ENCODE measurements at places on chromosomes 5 and 9. TPM values are rescaled to one million over a fixed set of nuclear protein-coding genes. Genes with fewer than 3 reads are reported as not detected.

ZNG1C gene
- 56.6 TPM for total RNA-seq

PCDHGA3 gene
- not detected for total RNA-seq

DMRT2 gene
- not detected for total RNA-seq

FBXL17 gene
- total RNA-seq: 7.0 TPM

SPINK13 gene
- not detected for total RNA-seq

PCDHGA4 gene
- not detected for total RNA-seq

RNF183 gene
- total RNA-seq: not detected

PCDHB11 gene
- not detected for total RNA-seq

PCDHB6 gene
- not detected for total RNA-seq

STKLD1 gene
- not detected for total RNA-seq

DNA sequence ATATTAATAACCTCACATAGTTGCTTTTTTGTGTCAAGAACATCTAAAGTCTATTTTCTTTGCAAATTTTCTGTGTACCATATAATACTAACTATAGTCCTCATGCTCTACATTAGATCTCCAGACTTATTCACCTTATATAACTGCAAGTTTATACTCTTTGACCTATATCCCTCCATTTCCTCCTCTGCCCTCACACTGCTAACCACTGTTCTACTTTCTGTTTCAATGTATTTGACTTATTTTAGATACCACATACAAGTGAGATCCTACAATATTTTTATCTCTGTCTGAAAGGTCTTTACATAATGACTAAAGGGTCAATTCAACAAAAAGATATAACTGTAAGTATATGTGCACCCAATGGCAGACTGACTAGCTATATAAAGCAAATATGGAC, 789.7 kb upstream of the ZNF608 start:
- DNase-seq: no peak

- DNase-seq: peak; percentile 34
Measured at GRCh38 chr9:136399176-136400037, 563 bp downstream of the SNAPC4 start.

- DNase-seq: no peak
Measured at GRCh38 chr9:14310311-14310710, 3.6 kb downstream of the NFIB start.

DNA sequence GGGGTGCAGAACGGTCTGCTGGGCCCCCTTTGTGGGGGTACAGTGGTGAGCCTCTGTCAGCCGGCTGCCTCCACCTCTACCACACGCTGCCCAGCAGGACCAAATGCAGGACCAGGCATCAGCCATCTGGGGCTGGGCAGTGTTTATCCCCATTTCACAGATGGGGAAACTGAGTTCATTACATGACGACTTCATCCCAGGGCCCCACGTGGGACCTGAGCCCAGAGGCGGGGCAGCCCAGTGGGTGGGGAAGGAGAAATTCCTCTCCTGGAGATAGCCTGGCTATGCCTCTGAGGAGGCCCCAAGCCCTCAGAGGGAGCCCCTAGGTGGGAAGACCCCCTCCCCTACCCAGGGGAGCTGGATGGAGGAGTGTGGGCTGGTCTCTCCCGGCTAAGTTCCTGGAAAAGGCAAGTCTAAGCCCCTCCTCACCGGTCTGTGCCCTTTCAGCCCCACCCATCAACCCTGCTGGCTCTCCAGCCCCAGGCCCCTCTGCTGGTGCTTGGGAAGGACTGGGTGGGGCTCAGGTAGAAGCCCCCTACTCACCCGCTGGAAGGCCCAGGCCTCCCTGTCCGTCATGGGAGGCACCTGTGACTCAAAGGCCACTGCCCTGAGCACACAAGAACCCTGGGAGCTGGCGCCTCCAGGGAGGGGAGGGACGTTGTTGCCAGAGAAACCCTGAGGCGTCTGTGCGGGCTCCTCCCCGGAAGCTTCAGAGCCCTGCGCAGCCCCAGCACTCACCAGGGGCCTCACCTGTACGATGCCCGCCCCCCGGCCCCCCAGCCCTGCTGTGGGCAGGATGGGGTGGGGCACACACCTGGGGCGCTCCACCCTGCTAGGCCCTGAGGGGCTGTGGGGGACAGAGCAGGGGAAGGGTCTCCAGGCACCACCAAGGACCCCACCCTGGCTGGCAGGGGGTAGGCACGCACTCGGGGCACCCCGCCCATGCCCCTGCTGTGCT, 7.4 kb upstream of the CCDC187 start:
- no peak for DNase-seq

GRCh38 chr5:10896016-10896415, 135.0 kb upstream of the DAP start:
- DNase-seq: no peak

DNA sequence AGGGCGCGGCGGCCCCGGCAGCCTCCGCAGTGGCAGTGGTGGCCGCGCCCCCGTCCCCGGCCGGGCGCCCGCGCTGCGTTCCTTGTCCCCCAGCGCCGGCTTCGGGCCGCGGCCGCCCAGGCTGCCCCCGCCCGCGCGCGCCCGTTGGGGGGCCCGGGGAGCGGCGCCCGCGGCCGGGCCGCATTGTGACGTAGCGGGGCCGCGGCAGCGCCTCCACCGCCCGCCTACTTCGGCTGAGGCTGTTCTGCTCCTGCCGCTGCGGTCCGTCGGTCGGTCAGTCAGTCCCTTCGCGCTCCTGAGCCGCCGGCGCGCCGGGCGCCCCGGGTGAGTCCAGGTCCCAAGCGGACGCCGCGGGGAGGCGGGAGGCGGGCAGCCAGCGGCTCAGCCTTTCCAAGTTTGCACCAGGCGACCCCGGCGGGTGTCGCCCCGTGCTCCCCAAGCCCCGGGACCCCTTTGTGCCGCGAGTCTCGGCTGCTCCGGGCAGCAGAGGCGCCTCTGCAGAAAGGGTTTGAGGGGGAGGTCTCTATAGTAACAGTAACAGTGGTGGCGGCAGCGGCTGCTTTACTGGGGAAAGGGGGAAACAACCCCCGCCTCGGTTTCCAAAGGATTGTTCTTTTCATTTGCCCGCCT, at the start of gene SNCAIP:
SNCAIP (plus strand) TSS at position 277 of the 630 bp plus-strand sequence. CDS start 78,898 bp downstream, outside the sequence.
- DNase-seq: peak; percentile 4

- no peak for DNase-seq
Measured at GRCh38 chr5:65262649-65263059, 219.1 kb downstream of the ADAMTS6 start.

DNA sequence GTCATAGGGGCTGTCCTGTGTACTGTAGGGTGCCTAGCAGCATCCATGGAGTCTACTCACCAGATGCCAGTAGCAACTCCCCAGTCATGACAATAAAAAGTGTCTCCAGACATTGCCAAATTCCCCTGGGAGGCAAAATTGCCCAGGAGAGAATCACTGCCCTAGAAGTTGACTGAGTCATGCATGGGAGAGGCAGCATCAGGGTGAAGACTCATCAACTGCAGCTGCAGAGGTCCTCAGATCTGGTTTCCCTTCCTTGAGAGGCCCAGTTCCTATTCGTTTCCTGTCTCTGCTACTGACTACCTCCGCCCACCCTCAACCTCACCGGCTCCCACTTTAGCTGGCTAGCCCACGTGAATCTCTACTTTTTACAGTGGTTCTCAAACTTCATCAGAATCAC, 88.6 kb upstream of the AGXT2 start:
- DNase-seq: peak; percentile 10

GRCh38 chr5:73442996-73443627, 5.5 kb downstream of the FOXD1 start:
- no peak for DNase-seq

DNA sequence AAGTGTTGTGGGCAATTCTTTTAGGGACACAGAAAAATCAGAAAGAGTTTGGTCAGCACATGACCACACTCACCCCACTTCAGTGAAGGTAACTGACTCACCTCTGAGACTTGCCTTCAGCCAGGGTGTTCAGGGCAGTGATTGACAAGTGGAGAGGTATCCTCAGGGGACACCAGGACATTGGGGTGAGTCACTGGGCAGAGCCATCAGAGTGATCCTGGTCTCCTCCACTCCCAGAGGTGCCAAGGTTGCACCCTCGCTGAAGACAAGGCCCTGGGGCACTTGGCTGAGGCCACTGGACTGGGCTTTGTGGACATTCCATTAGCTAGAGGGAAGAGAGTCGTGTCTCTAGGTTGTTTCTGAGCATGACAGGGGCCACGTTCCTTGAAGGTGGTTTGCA, 113.4 kb downstream of the GADD45G start:
- DNase-seq: no peak

DNA sequence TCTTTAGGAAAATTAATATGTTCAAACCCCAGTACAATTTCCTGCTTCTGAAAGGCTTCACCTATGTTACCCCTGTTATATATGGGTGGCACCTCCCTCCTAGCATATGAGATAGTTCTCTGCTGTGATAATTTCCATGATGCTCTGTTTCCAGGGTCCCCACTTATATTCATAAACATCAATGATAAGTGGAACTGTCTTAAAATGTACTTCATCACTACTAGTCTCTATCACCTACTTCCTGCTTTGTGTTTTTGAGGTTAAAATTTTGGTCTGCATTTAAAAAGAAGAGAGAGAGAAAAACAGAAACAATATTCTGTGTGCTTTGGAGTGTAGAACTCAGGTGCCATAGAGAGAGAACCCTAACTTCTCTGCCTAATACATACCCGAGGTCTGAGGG, 234.7 kb downstream of the HTR1A start:
- DNase-seq: no peak

GRCh38 chr5:133147815-133148567, 96.2 kb downstream of the HSPA4 start:
- no peak for DNase-seq

- DNase-seq: no peak
Measured at GRCh38 chr5:56432321-56432720, 199.2 kb upstream of the ANKRD55 start.

DNA sequence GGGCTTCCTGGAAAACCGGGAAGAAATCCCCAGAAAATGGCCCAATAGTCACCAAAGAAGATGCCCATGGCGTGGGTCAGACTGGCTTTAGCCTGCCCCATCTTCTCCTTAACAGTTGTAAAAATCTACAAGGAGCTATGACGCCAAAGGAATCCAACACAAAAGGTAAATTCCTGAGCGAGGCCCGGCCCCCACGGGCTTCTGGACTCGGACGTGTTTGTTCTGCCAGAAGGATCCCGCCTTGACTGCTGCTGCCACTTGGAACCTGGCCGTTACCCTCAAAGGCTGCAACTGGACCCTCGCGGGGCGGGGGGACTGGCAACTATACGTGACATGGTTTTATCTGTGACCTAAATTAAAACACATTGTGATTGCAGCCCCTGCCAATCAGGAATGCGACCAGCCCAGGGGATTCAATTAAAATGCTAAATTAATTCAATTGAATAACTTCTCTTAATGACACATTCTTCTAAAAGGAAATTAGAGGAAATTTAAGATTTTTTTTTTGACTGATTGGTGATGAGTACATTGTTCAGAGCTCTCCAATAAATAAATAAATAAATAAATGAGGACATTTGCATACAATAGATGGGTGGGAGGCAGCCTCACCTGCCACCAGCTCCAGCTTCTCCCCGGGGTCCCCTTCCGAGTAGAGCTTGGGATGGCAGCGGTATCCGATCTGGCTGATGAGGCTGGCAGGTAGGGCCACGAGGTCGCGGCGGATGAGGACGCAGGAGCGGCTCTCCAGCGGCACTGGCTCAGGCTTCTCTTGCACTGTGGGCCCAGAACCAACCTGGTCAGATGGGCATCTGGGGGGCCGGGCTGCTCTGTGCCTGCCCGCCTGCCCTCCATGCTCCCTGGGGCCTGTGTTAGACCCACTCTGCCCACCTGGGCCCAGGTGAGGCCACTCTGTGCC, 54.7 kb upstream of the UBAC1 start:
- DNase-seq: no peak

DNA sequence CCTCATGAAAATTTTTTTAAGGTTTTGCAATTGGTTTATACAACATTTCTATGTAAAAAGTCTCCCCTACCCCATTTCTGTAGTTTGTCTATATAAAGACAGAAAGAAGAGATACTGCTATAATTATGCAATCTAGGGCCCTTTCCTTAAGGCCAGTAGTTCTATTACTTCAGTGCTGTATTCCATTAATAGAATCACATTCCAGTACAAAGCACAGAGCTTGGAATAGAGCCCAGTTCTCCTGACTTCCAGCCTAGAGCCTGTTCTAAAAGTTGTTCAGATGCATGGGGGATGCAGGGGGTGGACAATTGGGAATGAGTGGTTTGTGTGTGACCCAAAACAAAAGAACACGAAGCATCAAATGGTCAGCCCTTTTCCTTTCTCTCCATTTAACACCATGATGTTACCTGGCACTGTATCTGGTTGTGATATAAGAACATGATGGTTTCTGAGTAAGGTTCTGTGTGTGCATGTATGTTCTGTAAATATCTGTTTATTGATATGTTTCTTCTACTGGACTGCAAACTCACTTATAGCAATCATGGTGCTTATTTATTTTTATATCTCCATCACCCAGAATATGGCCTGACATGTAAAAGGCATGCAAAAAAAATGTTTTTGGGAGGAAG, 8.2 kb upstream of the GRAMD2B start:
- DNase-seq: no peak

DNA sequence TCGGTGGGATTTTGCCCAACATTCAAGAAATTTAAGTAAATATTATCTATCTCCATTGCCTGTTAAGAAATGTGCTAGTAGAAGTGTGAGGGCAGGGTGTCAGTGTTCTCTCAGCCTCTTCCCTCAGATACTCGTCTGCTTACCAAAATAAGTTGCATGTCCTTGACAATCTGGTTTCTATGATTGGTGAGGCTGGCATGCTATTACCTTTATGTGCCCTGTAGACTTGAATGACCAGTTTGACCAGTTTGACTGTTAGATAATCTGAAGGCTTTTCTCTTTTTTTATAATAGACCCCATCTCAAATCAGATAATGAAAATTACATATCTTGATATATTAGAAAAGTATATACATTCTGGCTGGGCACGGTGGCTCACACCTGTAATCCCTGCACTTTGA, 348 bp downstream of the CATSPER3 start:
- DNase-seq: no peak

- no peak for DNase-seq
Measured at GRCh38 chr9:80156756-80157472, 585.1 kb downstream of the TLE4 start.

DNA sequence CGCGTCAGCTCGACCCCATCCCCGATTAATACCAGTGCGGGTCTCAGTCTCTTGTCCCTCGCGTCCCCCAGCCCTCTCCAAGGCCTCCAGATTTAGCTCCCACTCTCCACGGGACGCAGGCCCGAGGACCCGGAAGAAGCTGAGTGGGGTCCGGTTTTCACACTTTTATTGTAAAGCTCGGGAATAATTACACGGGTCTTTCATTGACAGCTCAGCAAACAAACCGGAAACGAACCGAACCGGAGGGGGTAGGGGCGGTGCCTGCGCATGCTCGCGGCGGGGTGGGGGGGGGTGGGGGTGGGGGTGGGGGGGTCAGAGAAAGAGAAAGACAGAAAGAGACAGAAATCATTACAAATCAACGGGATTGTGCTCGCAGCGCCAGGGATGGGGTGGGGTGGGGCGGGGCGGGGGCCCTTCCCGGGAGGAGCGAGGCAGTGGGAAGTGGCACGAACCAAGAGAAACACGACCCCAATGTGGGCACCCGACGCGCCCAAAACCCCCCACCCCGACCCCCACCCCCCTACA, 27.9 kb downstream of the PCDH1 start:
- DNase-seq: no peak

GRCh38 chr9:108663422-108663821, 192.4 kb downstream of the ACTL7B start:
- no peak for DNase-seq

- DNase-seq: no peak
Measured at GRCh38 chr9:127854184-127854806, at the start of gene ENG. TSS of gene ENG (minus strand) at chr9:127854658. CDS start at chr9:127854355, 303 bp downstream.

GRCh38 chr5:88819301-88819999, 63.5 kb downstream of the MEF2C start:
- no peak for DNase-seq

All from activated naive CD4-positive, alpha-beta T cell treated with anti-CD3 and anti-CD28 coated beads, Interleukin-2, amount 50 U/mL, for 72 hours (primary cell).